Stimulated activated CD4-positive, alpha-beta T cell treated with anti-CD3 and anti-CD28 coated beads, Interleukin-15, amount 100 ng/mL, for 24 hours (primary cell): ENCODE measurements at places on chromosomes 3 and 15.

- no peak for DNase-seq
Measured at GRCh38 chr3:55571913-55572312, 84.8 kb upstream of the WNT5A start.

GRCh38 chr15:83810110-83810509 lies 156.2 kb downstream of the ADAMTSL3 start:
- DNase-seq, result no peak

DNA sequence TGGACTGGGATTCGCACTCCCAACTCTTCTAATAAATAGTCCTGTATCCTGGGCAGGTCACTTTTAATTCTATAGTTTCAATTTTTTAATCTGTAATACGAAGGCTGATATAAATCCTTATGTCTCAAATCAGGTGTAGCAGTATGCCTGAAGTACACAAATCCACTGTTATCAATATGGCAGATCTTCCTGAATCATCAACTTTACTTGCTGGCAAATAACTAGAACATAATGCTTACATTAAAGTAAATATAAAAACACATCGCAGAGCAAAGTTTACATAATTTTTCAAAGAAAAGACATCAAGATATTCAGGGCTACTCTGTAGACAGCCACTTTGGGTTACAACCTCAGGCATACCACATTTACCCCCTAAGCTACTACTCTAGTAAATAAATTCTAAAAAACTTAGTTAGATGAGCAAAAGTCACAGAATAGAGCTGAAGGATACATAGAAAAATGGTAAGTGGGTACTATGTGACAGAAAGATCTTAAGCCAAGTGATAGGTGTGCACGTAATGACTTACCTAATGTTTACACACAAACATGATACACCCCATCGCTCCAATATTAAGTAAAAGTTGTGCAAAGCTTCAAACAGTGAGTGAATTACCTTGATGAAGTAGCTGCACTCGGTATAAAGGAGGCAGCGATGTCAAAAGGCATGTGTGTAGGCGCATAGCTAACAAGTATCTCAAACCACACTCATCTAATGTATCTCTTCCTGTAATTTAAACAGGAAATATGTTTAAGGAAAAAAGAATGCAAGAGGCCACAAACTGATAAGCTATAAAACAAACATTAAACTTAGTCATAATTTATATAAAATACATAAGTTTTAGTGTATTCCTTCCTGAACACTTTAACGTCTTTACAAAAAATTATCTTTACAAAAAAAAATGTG lies 127.9 kb downstream of the DMXL2 start:
- no peak for DNase-seq

DNA sequence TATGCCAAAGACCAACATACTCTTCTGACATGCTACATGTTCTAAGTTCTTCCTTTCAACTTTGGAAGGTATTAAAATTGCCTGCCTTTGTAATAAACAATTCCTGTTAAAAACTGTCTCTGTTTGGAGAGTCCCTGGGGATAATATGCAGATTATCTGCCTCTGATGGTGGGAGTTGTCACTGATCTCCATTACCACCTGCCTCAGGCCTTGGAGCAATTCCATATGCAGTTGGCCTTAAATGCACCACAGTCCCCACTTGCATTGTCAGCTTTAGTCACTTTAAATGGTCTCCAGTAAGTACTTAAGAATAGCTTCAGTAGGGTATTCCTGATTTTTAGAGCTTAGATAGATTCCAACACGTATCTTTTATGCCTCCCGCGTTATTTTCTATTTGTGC lies 121.1 kb upstream of the GOLIM4 start:
- DNase-seq, result no peak

DNA sequence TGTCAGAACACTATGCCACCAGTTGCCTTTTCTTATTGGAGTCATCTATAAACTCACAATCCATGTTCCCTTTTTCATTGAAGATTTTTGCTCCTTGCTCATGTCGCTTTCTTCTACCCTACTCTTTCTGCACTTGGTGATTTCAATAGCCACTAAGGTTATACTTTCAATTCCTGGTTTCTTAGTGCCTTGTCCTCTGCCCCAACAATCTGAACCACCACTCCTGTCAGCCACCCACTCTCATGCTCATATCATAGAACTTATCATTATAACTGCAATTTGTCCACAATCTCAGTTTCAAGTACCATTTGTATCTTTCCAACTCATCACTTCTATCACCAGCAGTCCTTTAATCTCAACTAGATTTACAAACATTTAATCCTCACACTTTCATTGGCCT lies 10.0 kb upstream of the GRAMD1C start:
- DNase-seq, result no peak

GRCh38 chr3:172257648-172258400 lies 190.4 kb downstream of the GHSR start:
- DNase-seq, result no peak

DNA sequence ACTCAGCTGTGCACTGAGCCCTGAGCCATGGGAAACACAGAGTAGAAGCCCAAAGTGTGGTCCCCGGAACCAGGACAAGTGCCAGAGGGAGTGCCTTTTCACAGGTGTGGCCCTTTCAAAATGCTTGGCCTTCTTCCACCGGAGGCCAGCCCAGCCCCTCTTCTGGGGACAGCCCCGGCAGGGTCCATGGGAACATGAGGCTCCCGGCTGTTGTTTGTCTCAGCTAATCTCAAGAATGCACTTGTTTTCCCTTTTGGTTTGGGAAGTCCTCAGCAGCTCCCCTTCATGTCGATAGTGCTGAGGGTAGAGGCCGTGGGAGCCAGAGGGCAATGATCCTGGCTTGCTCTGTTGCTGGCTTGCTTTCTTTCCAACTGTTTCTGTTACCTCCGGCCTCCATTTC lies 91.1 kb upstream of the MRPS22 start:
- no peak for DNase-seq

GRCh38 chr15:35107561-35107960 lies 22.5 kb upstream of the NANOGP8 start:
- DNase-seq, result no peak

- DNase-seq, result no peak
Measured at GRCh38 chr3:132016061-132017041, 18.5 kb downstream of the CPNE4 start.

- no peak for DNase-seq
Measured at GRCh38 chr3:123098426-123099330, 31.9 kb downstream of the PDIA5 start.

DNA sequence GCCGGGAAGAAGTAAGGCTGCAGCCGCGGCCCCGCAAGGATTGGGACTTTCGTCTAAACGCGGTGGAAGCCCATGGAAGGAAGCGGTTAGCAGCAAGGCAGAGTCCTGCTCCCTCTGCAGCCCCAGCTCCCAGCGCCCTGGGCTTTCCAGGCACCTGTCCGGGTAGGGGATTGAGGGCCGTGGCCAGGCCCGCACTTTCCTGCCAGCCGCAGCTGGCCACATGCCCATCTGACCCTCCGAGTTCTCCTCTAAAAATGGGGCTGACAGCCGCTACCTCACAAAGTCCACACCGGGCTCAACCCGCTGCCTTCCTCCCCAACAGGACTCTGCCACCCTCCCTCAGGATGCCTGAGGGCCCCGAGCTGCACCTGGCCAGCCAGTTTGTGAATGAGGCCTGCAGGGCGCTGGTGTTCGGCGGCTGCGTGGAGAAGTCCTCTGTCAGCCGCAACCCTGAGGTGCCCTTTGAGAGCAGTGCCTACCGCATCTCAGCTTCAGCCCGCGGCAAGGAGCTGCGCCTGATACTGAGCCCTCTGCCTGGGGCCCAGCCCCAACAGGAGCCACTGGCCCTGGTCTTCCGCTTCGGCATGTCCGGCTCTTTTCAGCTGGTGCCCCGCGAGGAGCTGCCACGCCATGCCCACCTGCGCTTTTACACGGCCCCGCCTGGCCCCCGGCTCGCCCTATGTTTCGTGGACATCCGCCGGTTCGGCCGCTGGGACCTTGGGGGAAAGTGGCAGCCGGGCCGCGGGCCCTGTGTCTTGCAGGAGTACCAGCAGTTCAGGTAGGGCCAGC lies 1.9 kb downstream of the NEIL1 start:
- no peak for DNase-seq
